Amygdala (tissue), 56 donors: ENCODE measurements at places on chromosomes 1 and 21.

GRCh38 chr1:71587961-71588360, 507.1 kb upstream of the ZRANB2 start:
- no peak for DNase-seq

DNA sequence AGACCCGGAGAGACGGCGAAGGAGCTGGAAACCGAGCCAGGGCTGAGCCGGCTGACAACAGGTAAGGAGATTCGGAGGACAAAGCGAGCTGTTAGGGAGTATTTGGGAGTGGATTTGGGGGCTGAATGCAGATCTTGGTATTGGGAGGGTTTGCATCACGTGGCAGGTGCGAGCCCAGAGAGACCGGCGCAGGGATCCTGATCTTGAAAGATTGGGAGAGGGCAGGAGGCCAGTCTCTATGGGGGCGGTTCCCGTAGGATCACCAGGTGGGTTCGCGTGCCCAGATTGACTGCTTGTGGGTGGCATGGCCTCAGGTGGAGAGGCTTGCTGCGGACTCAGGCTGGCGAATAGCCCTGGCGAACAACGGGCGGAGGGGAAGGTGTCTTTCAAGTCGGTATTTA, 204 bp downstream of the CIART start:
- DNase-seq: no peak

GRCh38 chr1:240435996-240436566, 175.9 kb downstream of the GREM2 start:
- no peak for DNase-seq

DNA sequence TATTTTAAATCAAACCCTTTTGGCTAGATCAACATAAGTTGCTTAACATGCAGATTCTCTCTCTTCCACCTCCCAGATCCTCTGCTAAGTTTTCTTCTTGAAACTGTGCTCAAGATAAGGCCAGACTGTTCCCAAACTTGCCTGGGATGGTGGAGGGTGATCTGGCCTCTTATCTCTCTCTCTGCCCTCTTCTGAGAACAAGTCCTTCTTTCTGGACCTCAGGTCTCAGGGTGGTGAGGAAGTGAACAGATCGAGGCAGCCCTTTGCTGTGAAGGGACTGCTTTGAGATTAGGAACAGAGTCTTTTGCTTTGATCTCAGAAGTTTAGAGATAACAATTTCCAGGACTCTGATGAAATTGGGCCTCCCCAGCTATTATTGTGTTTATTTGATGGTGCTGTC, 70.7 kb downstream of the HUNK start:
- no peak for DNase-seq

DNA sequence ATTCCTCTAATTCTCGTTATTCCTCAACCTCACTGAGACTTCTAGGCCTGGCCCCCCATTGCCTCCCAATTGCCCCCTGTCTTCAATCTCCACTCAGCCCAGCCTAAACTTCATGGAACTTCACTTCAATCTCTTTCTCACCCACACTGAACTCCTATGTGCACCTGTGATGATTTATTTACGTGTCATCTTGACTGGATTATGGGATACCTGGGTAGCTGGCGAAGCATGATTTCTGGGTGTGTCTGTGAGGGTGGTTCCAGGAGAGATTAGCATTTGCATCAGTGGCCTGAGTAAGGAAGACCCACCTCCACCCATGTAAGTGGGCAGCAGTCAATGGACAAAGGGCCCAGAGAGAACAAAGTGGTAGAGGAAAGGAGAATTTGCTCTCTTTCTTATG, 587.0 kb downstream of the NPHP4 start:
- no peak for DNase-seq

GRCh38 chr1:104765085-104765484, 1015.4 kb downstream of the AMY1C start:
- no peak for DNase-seq

- no peak for DNase-seq
These were observed 684 bp upstream of the MCL1 start for GRCh38 chr1:150579945-150580642.

GRCh38 chr1:185238447-185238846, 78.6 kb downstream of the IVNS1ABP start:
- no peak for DNase-seq

DNA sequence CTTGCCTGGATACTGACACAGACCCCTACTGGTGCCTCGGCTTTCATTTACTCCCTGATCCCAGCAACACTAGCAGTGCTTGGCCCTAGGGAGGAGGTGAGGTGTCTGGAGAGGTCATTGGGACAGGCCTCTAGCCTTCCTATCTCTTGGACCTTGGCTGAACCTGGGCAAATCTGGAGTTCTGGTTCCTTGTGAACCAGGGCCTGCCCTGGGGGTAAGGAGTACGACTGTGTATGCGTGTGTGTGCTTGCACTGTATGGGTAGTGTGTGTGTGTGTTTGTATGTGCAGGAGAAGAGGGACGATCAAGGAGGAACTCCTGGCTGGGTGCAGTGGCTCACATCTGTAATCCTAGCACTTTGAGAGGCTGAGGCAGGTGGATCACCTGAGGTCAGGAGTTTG, 252.7 kb upstream of the CSF3R start:
- no peak for DNase-seq

GRCh38 chr1:22588899-22589422, 25.7 kb downstream of the EPHA8 start:
- no peak for DNase-seq

- DNase-seq: no peak
These were observed 44.2 kb downstream of the MTF2 start for GRCh38 chr1:93123201-93123783.

GRCh38 chr1:221644663-221645258, 97.1 kb downstream of the DUSP10 start:
- DNase-seq: no peak

DNA sequence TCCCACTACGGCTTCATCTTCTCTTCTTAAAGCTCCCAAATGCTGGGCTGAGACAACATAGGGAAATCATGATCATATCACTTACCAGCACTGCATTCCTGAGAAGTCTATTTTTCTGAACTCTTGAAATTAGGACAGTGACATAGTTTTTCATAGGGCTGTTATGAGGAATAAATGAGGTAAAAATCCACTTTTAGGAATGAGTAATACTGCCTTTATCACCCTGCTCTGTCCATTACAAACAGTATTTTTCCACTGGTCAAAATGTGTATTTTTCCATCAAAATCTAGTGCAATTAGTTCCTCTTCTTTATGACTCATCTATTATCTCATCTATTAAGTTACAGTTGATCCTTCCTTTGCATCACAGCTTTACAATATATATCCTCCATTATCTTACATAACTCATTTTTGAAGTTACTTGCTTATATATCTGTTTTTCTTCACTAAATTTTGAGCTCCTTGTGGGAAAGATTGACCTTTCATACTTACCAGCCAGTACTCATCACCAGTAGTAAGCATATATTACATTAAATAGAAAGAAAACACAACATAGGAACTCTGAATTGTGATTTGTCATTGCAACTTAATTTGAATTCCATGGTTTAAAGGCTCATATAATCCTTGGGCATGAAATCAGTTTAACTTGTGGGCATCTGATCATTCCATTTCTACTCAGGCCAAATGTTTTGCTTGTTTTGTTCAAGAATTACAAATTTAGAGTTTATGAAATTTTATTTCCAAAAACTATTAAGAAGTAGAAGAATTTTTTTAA, 37.1 kb downstream of the PRRX1 start:
- no peak for DNase-seq

DNA sequence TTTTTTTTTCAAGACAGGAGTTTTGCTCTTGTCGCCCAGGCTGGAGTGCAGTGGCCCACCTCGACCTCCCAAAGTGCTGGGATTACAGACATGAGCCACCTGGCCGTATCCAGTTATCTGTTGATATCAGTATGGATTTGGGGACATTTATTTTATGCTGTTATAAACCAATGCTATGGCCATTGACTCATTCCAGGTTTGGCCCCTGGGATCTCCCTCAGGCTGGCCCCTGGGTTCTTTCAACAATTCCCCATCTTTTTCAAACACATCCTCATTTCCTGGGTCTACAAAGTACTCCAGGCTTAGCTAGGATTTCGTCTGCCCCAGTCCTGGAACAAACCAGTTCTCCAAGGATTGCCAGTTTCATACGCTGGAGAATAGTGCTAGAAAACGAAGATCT, 44.1 kb downstream of the WDR4 start:
- no peak for DNase-seq

GRCh38 chr1:83503153-83503552, 495.8 kb downstream of the TTLL7 start:
- no peak for DNase-seq

DNA sequence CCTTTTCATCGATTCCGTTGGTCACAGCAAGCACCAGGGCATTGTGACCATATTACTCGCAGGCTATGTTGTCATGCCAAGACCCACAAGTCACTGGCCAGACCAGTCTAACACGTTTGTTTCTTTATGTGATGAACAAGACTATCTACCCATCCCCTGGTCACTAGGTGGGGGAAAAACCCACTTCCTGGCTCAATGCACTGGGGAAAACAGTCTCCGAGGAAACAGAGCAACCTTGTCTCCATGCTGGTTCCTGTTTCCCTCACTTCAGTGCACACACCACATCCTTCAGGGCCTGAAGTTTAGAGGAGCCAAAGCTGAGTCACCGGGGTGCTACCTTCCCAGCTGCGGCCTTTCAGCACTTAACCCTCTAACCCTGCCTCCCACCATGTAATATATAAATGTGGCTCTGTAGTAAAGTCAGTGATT, 20.9 kb downstream of the ERICH3 start:
- no peak for DNase-seq

GRCh38 chr21:44088401-44088780, 18.8 kb upstream of the PWP2 start:
- DNase-seq: no peak

DNA sequence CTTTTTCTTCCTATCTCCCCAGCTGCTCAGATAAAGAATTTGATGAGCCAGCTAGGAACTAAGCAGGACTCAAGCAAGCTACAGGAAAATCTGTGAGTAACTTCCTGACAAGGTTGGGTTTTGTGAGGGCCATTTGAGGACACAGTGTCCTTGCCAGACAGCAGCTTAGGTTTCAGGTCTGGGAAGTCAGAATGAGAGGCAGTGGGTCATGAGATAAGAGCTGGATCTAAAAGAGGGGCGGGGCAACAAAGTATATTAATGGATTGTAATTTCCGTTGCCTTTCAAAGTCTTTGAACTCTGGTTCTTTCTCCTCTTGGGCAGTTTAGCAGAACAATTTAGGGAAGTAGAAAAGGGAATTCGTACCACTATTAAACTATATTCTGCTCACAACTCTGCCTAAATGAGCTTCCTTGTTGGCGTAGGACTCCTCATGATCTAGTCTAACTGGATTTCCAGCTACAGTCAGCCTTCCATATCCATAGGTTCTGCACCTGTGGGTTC, 16.6 kb downstream of the STX12 start:
- DNase-seq: no peak

DNA sequence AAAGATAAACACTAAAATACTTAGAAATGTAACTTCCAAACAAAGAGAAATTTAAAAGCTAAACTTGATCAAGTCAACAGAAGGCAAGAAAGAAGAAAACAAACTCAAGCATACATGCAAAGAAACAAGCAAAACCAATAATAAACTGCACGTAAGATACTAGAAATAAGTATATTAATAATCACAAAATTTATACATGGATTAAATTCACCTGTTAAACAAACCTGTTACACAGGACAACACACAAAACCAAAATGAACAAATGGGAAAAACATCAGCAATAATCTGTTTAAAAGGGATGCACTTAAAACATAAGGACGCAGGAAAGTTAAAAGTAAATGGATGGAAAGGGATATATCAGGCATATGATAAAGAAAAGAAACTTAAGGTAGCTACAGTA, 165.8 kb downstream of the CDC42BPA start:
- DNase-seq: no peak

DNA sequence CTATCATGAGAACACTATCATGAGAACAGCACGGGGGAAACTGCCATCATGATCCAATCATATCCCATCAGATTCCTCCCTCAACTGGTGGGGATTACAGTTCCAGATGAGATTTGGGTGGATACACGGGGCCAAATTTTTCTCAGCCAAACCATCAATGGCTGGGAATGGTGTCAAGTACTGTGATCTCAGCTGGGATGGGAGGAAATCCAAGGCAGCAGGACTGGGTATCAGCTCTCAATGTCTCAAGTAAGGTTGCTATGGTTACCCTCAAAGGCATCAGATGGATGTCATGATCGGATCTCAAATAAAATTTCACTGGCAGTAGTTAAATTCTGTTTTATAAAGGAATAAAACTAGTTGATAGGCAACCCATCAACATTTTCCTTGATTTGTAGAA, 399.0 kb downstream of the KCNT2 start:
- no peak for DNase-seq

- DNase-seq: no peak
These were observed 76.6 kb downstream of the DMRTA2 start for GRCh38 chr1:50346621-50347020.

GRCh38 chr1:76713535-76713934, 153.7 kb upstream of the ST6GALNAC5 start:
- DNase-seq: no peak

DNA sequence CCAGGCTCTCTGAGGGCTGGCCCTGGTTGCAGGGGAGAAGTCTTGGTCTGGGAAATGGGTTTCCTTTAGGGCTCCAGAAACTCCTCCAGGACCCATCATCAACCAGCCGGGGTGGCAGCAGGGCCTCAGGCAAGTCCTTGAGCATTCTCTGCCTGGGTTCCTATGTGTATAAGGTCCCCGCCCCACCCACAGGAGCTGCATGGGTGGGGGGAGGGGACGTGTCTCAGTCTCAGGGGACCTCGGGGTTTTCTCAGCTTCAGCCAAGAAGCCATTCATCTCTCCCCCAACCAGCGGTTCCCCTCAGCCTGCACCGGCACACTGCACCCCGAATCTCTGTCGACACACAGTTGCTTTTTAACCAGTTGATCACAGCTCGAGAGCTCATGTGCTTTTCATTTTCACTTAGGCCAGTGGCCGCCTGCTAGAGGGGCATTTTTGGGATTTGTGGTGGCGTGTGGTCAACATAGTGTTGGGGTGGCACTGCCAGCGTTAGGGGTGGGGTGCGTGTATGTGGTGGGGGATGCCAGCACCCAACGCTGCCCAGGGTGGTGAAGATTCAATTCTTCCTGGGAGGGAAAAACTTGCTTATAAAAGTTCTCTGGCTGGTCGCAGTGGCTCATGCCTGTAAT, 6.5 kb downstream of the RUNX3 start:
- no peak for DNase-seq

GRCh38 chr1:26429721-26430120, 2.4 kb upstream of the DHDDS start:
- no peak for DNase-seq

- no peak for DNase-seq
These were observed 695.1 kb downstream of the MATN1 start for GRCh38 chr1:30028283-30028682.

- no peak for DNase-seq
These were observed 100.0 kb upstream of the SERTAD4 start for GRCh38 chr1:210132582-210132981.
